ENCODE measurements at places on chromosomes 4 and X.

- DNase-seq: no peak
Observed at GRCh38 chrX:68705986-68706385, 58.5 kb downstream of the STARD8 start.

- DNase-seq: no peak
Observed at GRCh38 chrX:121831601-121832000, 784.2 kb downstream of the GLUD2 start.

DNA sequence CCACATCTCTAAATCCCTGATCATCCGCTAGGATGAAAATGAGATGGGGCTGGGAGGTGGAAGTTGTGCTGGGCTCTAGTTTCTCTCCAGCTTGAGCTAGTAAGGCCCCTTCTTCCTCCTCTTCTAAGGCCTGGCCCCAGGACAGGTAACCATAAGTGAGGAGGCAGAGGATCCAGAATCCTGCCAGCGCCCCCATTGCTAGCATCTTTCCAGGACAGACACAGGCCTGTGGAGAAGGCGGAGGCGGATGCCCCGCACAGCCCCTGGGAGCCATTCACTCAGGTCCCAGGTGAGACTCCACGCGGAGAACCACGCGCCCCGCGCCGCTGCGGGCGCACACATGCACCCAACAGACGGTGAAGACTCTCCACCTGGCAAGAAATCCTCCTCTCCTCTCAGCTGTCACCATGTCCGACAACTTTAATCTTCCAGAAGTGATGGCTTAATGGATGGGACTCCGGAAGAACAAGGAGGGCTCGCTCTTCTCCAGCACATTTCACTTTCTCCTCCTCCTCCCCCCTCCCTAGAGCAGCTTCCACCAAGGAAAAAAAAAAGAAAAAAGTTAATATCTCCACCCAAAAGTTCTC lies 793 bp downstream of the ARSJ start:
- DNase-seq: no peak

DNA sequence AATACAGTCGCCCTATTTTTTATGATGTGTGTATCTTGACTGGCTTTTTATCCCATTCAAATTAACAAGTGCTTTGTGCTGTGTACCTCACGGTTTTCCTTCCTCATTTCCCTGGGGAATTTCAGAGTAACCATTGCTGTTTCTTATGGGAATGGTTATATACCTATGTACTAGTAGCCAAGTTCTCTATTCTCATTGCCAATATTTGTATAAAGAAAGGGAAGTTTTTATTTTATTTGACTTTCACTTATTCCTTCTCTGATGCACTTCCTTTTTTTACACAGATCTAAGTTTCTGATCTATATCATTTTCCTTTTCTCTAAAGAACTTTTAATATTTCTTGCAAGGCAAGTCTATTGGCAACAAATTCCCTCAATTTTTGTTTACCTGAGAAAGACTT lies 181.3 kb downstream of the SOWAHB start:
- no peak for DNase-seq

GRCh38 chr4:52243367-52243766 lies 192.3 kb downstream of the SPATA18 start:
- no peak for DNase-seq

DNA sequence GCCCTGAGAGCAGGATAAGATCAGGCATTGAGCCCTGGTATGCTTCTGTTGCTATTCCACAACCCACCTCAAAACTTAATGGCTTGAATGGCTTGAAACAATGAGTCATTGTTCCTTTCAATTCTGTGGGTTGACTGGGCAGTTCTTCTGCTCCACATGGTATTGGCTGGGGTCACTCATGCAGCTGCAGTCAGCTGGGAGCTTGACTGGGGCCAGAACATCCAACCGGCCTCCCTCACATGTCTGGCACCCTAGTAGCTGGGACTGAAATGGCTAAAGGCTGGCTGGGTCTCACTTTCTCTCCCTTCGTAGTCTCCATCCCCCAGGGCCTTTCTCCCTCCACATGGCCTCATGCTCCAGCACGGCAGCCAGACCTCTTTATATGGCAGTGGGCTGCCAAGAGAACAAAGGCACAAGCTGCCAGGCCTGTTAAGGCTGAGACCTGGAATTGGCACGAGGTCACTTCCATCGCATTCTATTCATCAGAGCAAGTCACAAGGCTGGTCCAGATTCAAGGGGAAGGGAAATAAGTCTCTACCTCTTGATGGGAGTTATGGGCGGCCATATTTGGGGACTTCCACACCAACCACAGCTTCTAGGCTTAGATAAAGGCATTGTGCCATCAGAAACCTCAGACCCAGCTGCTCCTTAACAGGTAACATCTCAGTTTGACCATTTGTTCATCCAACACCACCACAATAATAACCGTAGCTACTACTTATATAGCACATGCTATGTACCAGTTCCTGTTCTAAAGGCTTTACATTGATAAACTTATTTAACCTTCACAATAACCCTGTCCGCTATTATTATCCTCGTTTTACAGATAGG lies 159.7 kb upstream of the ATP6AP2 start:
- no peak for DNase-seq

DNA sequence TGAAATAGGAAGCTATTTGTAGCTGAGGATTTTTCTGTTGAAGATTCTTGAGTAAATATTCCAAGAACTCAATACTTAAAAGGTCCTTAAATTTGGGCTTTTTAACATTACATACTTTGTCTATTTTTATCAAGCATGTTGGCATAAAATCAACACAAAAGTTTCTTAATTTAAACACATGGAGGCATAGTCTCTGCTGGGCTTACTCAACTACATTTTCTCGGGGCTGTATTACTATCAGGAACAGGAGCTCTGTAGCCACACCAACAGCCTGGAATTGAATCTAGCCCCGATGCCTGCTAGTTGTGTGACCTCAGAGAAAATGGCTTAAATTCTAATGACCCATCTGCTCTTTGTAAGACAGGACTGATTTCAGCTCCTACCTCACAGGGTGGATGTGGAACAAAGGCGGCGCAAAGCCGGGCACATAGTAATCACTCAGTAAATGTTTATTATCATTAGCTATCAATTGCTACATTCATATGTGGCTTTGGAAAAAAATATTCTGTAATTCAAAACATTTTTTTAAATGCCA lies 207.0 kb downstream of the NSUN7 start:
- DNase-seq: no peak

- no peak for DNase-seq
Observed at GRCh38 chr4:45004847-45005565, 278.6 kb upstream of the GNPDA2 start.
